Cortex of kidney (tissue), 1 donor: ENCODE measurements at places on chromosomes 2 and 18.

- DNase-seq = no peak
These were observed 129.3 kb downstream of the LNPK start for GRCh38 chr2:175872721-175873120.

DNA sequence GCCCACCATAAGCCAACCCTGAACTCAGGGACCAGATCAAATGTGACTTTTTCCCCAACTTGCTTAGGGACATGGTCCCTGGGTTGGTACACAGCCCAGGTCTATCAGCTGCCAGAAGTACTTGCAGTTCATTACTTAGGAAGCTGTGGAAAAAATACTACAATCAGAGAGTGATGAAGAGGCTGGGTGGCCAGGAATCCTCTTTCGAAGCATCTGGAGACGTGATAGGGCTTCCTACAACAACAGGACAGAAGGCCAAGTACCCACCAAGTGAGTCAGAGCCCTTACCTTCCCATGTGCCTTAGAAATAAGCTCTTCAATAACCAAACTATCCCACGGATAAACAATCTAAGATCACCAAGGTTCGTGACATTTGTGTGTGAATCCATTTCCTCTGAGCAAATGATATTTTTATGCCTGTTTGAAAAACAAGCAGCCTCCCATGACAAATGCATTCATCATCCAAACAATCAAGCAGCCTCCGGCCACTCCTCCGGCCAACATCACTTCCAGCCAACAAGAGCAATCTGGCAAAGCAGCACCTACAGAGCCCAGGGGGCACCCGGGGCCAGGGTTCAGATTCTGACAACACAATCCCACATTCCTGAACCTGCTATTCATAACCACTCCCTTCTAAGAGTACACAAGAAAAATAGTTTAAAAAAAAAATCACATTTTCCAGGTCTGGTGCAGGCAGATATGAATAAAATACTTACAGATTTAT, 26.4 kb downstream of the TBC1D8 start:
- no peak for DNase-seq

- DNase-seq = no peak
These were observed 77.1 kb downstream of the MYO5B start for GRCh38 chr18:50117863-50118262.

- DNase-seq = no peak
These were observed 156.3 kb downstream of the EML6 start for GRCh38 chr2:54879598-54880332.

DNA sequence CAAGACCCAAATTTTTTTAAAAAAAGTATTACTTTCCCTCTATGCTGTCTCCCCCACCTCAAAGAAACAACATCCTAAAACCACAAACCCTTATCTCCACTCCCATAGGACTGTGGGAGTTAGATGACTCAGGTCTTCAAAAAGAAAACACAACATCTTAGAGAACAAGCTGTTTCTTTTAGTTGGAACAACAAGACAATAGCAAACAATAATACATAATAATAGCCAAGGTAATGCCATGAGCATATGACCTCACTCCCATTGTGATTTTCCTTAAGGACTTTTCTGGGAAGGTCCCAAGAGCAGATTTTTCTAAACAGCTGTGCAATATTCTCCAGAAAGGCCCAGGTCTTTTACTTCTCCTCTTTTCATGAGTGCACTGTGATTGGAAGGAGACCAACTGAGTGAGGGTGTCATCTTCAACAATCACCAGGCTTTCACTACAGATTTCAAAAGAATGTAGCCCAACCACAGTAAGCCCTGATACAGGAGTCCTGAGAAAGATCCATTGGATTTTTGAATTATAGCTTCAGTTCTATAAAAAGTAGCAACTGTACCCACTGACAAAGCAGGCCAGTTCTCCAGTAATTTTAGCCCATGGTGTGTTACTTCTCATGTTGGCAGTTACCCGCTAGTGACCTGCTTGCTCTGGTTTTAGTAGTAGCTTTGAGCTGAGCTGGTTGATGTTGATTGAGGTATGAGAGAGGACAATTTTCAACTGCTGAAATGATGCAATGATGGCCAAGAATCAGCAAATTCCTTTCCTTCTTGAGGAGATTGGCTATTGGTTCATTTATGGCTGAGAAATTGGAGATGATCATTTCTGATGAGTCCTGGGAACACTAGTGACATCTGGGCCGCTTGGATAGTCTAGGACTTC, 144.5 kb upstream of the TCF4 start:
- DNase-seq = no peak

GRCh38 chr2:104840156-104840555, 13.8 kb upstream of the POU3F3 start:
- DNase-seq = no peak

- DNase-seq = no peak
These were observed 1.7 kb upstream of the EML4 start for GRCh38 chr2:42167458-42167857.

DNA sequence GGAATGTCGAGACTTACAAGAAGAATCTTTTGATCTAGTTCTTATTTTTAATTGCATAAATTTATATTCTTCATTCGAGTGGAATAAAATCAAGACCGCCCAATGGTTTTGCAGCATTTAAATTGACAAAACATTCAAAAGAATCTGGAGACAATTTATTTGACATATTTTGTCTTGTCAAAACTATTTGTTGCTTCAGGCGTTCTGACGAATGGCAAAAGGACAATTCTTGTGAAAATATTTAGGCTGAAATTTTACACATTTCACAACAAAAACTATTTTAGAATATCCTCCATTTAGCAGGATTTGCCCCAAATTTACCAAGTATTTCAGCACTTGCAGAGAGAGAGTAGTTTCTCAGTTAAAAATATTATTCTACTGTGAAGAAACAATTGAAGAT, 41.7 kb downstream of the PRKRA start:
- no peak for DNase-seq

- no peak for DNase-seq
These were observed 32.5 kb upstream of the PUM2 start for GRCh38 chr2:20382965-20383810.

DNA sequence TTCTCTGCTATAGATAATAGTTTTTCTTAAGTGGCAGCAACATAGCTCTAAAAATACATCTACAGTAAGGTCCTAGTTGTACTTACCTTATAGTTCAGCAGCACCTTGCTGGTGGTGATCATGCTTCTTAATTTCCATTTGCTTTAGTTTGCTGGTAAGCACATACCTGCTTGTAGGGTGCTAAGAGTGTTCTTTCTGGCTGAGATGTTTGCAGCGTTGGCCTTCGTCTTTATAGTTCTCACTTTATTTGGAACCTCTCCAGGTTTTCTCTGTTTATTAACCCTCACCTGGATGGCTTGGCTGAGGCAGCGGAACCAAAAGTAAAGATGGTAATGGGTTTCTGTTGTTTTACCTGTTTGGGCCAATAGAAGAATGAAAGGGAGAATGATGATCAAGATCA, 123.6 kb upstream of the EFEMP1 start:
- no peak for DNase-seq

DNA sequence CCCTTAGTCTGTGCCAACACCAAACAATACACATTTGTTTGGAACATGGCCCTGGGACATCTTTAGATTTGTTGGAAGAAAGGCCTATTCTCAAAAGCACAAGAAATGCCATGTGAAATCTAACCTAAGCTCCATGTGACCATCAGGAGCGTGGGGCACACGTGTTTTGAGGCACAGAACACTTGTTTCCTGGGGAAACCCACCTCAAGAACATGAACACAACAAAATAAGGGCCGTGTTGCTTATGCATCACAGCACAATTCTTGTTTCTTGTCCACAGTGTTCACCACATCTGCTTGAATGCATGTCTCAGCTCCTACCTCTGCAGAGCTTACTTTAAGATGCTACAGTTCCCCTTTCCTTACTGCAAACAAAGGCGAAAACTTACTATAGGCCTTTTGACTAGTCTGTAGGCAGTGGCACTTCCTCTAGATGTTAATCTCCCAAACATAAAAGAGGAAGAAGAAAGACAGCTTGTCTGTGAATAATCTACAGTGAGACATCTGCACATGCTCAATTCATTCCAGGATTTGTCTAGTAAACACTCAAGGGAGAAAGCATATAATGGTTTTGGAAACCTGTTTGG, 165.0 kb downstream of the ANKRD44 start:
- DNase-seq = no peak

DNA sequence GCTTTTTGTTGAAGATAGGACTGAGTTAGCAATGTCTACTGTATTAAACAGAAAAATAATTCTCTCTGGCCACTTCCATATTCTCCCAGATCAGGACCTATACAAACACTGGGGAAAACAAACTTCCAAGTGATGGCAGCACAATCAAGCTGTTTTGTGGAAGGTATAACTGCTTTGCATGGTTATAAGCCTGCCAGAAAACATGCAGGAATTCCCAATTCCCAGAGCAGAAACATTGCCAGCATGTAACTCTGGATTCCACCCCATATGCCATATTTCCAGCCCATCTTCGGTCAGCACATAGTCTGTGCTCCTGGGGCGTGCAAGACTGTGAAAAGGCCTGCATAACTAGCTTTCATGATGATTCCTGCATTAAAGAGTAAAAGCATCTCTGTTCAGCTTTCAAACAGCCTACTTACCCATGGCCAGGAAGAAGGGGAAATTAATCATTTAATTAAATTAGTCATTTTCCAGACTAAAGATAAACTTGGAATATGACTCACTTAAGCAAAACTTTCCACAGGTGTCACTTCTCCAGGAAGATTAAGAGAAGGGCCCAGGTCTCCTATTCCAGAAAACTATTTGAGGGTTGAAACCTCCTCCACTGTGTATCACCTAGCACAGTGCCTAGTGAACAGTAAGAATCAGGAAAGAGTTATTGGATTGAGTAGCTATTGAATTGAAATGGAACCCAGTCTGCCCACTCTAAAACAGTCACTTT, 280.5 kb downstream of the NRXN1 start:
- DNase-seq = no peak

DNA sequence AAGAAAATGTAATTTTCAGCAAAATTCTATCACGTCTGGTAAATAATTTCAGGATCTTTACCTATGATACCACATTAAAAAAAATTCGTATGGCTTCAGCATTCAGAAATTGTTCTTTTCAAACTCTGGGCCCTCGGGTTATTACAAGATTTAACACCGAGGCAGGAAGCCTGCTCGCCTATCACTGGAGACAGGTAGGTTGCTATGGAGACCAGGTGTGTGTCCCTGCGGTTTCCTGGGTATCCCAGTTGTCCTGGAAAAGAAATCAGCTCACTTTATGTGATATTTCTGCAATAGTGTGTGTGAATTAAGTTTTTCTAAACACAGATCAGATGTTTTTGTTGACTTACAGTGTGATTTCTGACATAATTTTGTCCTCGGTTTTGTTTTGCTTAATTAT, 14.2 kb downstream of the HPCAL1 start:
- no peak for DNase-seq

DNA sequence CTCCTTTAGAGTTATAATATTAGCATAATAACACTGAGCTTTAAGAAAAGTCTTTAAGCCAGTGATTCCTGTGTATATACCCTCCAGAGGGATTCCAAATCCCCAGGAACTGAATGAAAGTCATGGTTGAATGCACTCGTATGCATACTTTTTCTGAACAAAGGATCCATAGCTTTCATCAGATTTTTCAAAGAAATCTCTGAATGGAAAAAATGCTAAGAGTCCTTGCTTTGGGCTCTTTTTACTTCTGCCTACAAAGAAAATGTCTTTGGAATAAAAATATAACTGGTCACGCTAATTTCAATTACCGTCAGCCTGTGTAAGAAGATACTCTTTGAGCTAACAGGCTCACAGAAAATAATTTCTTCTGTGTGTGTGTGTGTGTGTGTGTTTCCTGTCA, 939.5 kb downstream of the ERBB4 start:
- DNase-seq = no peak

- no peak for DNase-seq
These were observed 41.6 kb downstream of the NIFK start for GRCh38 chr2:121695171-121695451.

DNA sequence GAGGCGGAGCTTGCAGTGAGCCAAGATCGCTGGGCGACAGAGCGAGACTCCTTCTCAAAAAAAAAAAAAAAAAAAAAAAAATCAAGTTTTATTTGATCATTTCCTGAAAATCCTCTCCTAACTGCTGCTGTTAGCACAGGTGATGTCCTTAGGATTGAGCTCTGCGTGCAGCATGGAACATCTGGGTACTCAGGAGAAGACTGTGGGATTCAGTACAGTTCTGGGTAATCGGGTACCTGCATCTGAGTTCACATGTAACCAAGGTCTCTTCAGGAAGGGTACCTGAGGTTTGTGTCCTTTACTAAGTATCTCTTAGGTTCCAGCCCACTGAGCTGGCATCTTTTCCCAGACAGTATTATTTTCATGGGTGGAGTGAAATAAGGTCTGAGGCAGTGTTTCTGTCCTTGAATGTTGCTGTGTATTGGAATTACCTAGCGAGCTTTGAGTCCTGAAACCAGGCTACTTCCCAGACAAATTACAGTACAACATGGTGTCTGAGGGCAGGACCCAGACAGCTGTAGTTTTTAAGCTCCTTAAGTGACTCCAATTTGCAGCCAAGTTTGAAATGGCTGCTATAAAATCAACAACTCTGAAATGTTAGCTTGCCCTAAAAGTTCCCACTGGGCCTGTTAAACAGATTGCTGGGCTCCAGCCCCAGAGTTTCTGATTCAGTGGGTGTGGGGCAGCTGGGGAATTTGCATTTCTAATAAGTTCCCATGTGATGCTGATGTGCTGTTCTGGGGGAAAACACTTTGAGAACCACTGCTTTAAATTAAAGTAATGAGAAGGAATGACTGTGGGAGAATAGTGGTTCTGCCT, 120.5 kb downstream of the PMAIP1 start:
- no peak for DNase-seq

DNA sequence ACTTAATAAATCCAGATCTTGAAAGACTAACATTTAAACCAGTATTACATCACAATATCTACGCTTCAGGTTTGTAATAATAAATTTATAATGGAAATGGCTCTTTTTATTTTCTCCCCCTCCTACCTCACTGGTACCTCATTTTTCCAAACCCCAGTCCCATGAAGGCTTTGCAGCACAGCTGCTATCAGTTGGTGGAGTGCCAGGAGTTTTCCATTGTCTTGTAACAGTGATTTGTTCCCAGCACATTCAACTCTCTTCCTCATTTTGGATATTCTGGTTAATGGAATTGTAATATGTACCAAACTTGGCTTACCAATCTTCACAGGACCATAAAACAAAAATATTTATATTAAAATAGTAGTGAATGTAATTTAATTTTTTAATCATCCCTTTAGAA, 91.2 kb downstream of the VRK2 start:
- DNase-seq = no peak

DNA sequence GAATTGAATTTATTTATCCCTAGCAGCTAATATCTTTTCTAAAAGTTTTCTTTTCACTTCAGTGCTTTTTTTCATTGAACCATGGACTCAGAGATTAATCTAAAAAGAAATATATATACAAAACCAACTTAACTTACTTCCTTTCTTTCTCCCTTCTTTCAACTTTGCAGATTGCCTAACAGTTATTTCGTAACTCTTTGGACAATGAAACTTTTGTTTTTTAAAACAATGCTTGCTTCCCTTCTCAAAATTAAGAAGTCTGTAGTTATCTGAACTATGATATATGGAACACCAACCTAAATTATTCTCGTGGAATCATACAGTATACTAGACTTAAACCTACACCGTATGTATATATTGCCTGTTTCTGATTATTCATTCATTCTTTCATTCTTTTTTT, 62.9 kb downstream of the MIB1 start:
- DNase-seq = no peak

- no peak for DNase-seq
These were observed 9.5 kb downstream of the COPS7B start for GRCh38 chr2:231795525-231796327.

GRCh38 chr2:202510911-202511310, 123.9 kb upstream of the FAM117B start:
- DNase-seq = no peak
